Small intestine (tissue), 16 donors: ENCODE measurements at places on chromosomes 6 and 20. TPM values are rescaled to one million over a fixed set of nuclear protein-coding genes. Genes with fewer than 3 reads are reported as not detected.

DNA sequence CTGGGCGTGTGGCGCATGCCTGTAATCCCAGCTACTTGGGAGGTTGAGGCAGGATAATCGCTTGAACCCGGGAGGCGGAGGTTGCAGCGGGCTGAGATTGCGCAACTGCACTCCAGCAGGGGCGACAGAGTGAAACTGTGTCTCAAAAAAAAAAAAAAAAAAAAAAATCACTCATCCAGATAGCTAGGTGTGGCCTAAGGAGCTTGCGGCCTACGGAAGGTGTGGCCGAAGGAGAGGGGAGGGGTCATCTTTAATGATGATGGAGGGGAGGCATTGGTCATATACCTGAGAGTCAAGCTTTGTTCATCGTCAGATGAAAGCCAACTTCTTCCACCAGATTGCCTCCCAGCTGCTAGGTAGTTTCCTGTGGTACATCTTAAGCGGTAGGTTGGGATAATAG, 801 bp upstream of the PPARD start:
- H3K27me3 ChIP-seq, result no peaks in the 10 kb centered on the region
- H3K27ac ChIP-seq, result no peak overlapping the region
- H3K36me3 ChIP-seq, result peaks cover 2% of the 10 kb centered on the region
- H3K4me1 ChIP-seq, result peaks cover 3% of the 10 kb centered on the region
- no peak overlapping the region for H3K4me3 ChIP-seq

- H3K27me3 ChIP-seq, result no peaks in the 10 kb centered on the region
- DNase-seq, result no peak
- H3K36me3 ChIP-seq, result no peaks in the 10 kb centered on the region
- no peak overlapping the region for H3K4me3 ChIP-seq
These were observed 2.4 kb upstream of the PKHD1 start for GRCh38 chr6:52089758-52090348.

- no peaks in the 10 kb centered on the region for H3K4me1 ChIP-seq
- no peaks in the 10 kb centered on the region for H3K27me3 ChIP-seq
- H3K4me3 ChIP-seq, result no peak overlapping the region
- H3K36me3 ChIP-seq, result peaks cover 46% of the 10 kb centered on the region
These were observed 49.3 kb downstream of the SPATA2 start for GRCh38 chr20:49866051-49866450.

DNA sequence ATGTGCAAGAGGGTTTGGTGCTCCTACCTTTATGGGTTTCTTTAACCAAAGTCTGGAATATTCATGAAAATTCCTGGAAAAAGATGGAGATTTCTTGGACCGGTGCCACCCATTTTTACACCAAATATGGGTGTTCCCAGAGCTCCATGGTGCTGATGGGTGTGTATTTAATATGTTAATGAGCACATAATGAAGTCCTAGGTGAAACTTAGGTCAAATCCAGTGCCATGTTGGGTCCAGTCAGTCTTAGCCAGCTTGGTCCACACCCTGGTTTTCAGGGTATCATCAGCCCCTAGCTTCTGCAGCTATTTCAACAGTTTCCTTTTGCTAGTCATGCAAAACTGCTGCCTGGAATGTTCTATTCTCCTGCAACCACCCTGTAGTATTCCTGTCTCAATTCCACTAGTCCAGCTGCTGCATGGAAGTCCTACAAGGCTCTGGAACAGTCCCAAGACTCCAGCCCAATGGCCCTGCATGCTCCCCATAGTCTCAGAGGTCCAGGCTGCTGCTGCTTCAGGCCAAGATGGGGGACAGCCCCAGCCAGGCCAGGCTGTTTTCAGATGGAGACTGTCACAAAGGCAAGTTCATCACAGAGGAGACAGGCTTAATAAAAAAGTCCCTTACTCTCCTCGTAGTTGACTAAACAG, 31.8 kb downstream of the CST9L start:
- H3K36me3 ChIP-seq, result no peaks in the 10 kb centered on the region
- no peak for DNase-seq
- H3K27me3 ChIP-seq, result no peaks in the 10 kb centered on the region
- no peak overlapping the region for H3K27ac ChIP-seq

GRCh38 chr6:167553736-167554119, 228.8 kb downstream of the TTLL2 start:
- no peak overlapping the region for H3K27ac ChIP-seq
- DNase-seq, result no peak
- H3K36me3 ChIP-seq, result no peaks in the 10 kb centered on the region

- H3K27ac ChIP-seq, result no peak overlapping the region
These were observed 77.9 kb upstream of the TULP1 start for GRCh38 chr6:35590622-35591066.

DNA sequence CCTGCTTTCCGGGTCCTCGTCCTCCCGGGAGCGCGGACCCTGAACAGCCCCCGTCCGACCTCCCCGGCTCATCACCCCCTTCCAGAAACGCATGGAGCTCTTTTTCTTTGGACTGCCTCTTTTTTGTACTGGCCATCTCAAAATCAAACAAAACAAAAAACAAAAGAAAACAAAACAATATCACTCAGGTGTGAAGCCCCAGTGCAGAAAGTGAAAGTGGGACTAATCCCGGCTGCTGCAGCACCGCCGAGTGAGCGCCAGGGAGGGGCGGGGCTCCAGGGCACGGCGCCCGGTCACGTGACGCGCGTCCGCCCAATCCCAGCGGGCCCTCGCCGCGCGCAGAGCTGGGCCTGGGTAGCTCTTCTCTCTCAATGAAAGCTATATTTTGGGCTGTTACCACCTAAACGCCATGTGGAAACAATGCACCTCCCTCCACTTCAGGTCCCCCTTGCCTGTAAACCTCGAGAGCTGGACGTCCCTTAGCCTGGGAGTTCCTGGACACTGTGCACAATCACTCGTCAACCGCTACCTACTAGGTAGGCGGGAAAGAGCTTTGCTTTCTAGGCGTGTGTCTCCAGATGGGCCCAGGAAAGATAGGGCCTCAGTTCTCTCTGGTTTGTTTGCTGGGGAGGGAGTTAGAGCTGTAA, 93.7 kb upstream of the PRDM1 start:
- H3K27ac ChIP-seq, result peak overlapping the region; percentile 74
- H3K4me3 ChIP-seq, result peak overlapping the region; percentile 61
- peak; percentile 90 for DNase-seq
- H3K36me3 ChIP-seq, result no peaks in the 10 kb centered on the region
- H3K4me1 ChIP-seq, result peaks cover 2% of the 10 kb centered on the region

- H3K27me3 ChIP-seq, result no peaks in the 10 kb centered on the region
- DNase-seq, result no peak
- no peaks in the 10 kb centered on the region for H3K36me3 ChIP-seq
- peaks cover 3% of the 10 kb centered on the region for H3K4me1 ChIP-seq
- no peak overlapping the region for H3K27ac ChIP-seq
- H3K4me3 ChIP-seq, result no peak overlapping the region
These were observed 519.4 kb upstream of the JAG1 start for GRCh38 chr20:11193241-11193640.

DNA sequence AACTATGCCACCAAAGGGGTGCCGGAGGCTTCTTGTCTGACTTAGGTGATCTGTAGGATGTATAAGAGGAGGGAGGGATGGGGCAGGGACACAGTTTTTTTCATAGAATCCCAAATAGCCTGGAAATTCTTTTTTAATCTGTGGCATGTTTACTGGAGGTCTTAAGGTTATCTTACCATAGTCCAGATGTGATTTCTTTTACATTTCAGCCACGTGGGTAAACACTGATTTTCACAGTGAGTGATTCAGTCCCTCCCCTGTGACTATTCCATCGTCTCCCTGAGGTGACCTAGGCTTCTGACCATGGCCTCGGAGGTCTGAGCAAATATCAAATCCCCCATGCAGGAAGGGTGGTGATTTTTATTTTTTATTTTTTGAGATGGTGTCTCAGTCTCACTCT, 67.7 kb downstream of the AKAP12 start:
- DNase-seq, result no peak
- H3K36me3 ChIP-seq, result no peaks in the 10 kb centered on the region
- no peaks in the 10 kb centered on the region for H3K4me1 ChIP-seq
- H3K27ac ChIP-seq, result no peak overlapping the region

GRCh38 chr6:125434760-125435159, 133.0 kb upstream of the HDDC2 start:
- H3K27me3 ChIP-seq, result no peaks in the 10 kb centered on the region
- no peaks in the 10 kb centered on the region for H3K36me3 ChIP-seq
- H3K4me1 ChIP-seq, result no peaks in the 10 kb centered on the region
- no peak overlapping the region for H3K27ac ChIP-seq
- H3K4me3 ChIP-seq, result no peak overlapping the region

DNA sequence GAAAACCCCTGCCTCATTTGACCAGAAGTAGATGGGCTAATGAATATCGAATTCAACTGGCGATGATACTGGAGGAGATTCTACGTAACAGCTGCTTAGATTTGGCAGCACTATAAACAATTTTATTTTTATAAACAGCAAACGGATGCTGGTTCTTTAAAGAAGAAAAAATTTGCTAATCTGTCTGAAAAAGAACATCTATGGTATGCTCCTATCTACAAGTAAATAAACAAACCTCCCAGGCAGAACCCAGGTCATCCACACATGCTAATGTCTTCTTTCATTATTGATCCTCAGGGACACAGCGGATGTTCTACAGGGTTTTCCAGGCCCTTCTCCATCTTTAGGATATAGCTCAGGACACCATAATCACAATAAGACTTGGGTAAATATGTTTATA, 291.3 kb downstream of the ALDH8A1 start:
- H3K36me3 ChIP-seq, result no peaks in the 10 kb centered on the region
- H3K4me3 ChIP-seq, result no peak overlapping the region
- no peak for DNase-seq
- no peak overlapping the region for H3K27ac ChIP-seq
- H3K4me1 ChIP-seq, result no peaks in the 10 kb centered on the region

DNA sequence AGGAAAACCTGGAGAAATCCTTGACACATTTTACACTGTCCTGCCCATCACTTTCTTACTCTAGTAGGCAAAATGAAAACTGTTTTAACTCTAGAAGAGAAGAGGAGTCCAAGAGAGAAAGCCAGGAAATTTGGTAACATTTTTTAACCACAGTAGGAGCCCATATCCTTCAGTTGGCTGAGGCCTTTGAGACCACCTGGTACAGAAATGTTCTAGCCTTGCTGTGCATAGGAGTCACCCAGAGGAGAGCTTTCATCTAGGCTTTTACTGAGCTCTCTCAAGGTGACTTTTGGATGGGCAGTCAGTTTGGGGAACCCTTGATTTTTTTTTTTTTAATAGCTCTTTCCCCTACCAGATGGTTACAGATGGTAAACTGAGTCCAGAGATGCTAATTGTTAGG, 25.0 kb downstream of the LRRN4 start:
- no peaks in the 10 kb centered on the region for H3K4me1 ChIP-seq
- H3K27ac ChIP-seq, result no peak overlapping the region
- peaks cover 22% of the 10 kb centered on the region for H3K36me3 ChIP-seq

The RTN4IP1 gene
- 8.1 TPM for polyA plus RNA-seq

DNA sequence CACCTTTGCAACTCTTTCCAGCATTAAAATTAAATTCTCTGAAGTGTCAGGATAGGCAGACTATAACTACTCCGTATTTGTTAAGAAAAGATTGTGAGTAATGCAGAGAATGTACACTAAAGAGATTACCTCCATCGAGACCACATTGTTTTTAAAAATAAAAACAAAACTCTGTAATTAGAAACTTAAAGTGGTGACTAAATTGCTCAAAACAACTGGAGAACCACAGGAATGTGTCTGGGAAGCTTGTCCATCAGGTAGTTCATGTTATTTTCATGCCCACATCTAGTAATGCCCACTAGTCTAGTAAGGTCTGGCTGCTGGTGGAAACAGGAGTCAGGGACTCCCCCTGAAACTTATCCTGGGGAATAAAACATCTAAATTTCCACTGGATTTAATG, 103.0 kb upstream of the FOXQ1 start:
- no peaks in the 10 kb centered on the region for H3K27me3 ChIP-seq
- H3K27ac ChIP-seq, result no peak overlapping the region
- no peak overlapping the region for H3K4me3 ChIP-seq
- H3K36me3 ChIP-seq, result no peaks in the 10 kb centered on the region
- no peaks in the 10 kb centered on the region for H3K4me1 ChIP-seq

DNA sequence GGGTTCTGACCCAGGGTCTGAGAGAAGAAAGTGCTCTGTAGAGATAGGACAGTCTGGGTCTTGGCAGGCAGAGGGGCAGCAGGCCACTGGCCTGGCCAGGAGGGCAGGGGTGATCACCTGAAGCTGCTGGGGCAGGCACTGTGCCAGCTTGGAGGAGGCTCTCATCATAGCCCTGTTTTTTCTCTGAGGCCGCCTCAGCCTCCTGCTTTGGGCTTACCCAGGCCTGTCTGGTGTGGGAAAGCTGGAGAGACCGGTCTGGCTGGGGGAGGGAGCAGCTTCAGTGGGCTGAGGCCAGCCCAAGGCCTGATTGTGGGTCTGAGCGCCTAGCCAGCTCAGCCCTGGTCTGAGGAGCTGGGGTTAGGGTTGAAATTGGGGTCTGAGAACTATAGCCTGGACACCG, 3.9 kb downstream of the LPIN3 start:
- peaks cover 2% of the 10 kb centered on the region for H3K4me1 ChIP-seq
- no peak overlapping the region for H3K4me3 ChIP-seq
- no peaks in the 10 kb centered on the region for H3K27me3 ChIP-seq
- peaks cover 2% of the 10 kb centered on the region for H3K36me3 ChIP-seq
- no peak overlapping the region for H3K27ac ChIP-seq

DNA sequence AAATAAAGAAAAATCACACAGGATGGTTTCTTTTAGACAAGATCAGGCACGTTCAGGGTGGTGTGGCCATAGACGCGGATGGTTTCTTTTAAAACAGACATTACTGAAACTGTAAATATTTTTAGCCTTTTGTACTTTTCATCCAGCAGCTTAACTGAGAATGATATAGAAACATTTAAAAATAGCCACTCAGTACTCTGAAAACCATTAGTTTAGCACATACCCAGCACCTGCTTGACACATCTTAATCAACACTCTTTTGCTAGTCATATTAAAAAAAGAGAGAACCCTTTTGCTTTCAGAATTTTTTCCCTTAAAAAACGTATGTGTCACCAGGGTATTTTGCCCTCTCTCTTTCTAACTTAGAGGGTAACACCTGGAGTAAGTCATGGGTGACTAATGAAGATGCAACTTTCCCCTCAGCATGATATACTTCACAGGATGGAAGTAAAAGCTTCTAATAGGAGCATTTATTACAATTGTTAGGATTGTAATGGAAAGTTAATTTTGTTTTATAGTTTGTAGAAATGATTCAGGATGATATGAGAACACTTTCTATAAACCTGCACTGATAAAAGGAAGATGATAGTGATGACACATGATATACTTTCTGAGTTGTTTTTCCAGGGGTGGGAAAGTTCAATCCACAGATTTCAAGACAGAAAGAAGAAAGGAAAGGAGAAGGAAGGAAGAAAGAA, 45.2 kb downstream of the BACH2 start:
- H3K4me1 ChIP-seq, result no peaks in the 10 kb centered on the region
- H3K36me3 ChIP-seq, result peaks cover 2% of the 10 kb centered on the region
- no peak overlapping the region for H3K4me3 ChIP-seq
- no peak for DNase-seq

DNA sequence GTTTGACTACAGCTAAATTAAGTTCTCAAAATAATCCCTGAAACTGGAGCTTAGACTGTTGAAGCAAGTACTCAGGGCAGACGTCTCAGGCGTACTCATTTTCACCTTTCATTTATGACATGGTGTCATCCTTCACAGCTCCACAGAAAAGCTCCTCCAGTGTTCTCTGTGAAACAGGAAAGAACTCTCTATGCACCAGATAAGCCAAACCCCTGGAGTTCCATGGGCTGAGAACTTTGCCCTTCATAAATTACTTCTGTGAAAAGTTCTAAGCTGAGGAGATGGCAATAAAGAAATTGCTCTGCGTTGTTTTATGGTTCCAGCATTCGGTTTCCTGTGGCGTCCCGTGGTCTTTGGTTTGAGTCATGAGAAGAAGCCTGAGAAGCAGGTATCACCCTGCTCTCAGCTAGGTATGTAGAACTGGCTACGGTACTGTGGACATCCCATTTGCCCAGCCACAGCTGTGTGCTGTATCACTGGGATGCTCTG, 20.2 kb upstream of the RREB1 start:
- peak; percentile 95 for DNase-seq
- H3K27ac ChIP-seq, result peak overlapping the region; percentile 90
- H3K36me3 ChIP-seq, result no peaks in the 10 kb centered on the region
- H3K4me1 ChIP-seq, result no peaks in the 10 kb centered on the region
- H3K4me3 ChIP-seq, result no peak overlapping the region
